Activated CD4-positive, alpha-beta T cell treated with anti-CD3 and anti-CD28 coated beads for 48 hours (primary cell): ENCODE measurements at places on chromosomes 4 and X.
A peak's percentile ranks its signal among the peaks of the same experiment; 100 is the strongest.

DNA sequence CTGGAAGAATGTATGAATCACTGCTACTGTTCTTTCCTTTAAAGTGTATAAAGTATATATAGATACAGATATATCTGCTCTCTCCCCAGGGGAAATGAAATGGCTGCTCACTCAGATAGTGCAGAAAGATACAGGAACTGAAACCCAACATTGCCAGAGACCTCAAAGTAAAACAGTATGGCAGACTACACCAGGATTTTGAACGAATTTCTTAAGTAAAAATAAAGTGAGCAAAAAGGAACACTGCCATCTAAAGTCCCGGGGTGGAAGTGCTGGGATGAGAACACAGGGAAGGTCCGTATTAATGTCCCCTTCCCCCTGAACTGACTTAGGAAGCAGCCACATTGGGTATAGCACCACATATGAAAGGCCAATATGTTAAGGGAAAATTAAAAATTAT is 93.4 kb downstream of the TMA16 start:
- DNase-seq: peak; percentile 24

DNA sequence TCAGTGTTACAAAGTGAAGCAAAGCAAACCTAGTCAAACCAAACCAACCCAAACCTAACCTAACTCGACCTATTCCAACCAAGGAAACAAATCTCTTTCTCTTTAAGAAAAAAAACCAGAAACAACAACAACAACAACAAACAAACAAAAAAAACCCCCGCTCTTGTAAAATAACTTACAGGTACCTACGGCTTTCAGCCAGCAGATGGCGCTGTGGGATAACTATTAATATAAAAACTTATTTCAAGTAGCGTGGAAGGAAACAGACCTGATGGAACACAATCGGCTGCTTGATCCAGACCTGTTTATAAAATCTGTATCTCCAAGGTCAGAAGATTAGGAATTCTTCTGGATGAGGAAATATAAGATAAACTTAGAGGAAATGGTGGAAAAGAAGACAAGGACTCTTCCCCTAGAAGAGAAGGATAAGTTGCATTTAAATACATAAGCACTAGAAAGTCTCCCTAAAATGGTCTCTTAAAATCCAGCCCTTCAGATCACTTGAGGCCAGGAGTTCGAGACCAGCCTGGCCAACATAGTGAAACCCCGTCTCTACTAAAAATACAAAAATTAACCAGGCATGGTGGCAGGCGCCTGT is 34.4 kb upstream of the CDKL5 start:
- peak; percentile 68 for DNase-seq

- DNase-seq: no peak
Measured at GRCh38 chrX:53357799-53358530, 64.5 kb downstream of the SMC1A start.

DNA sequence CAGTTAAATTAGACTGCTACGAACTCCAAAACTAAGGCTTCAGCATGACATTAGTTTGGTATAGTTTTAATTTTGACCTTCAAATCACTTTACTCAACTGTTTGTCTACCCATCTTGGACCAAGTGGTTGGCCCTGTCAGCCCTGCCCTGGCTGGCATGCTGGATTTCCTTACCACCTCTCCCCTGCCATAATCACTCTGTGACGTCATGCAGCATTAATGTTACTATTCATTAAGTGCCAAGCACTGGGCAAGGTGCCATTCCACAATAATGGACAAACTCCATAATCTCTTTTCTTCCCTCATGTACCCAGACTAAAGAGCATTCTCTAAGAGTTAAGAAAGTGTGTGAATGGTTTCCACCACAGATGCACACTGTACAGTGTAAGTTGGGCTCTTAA is 277.0 kb upstream of the INTU start:
- no peak for DNase-seq

DNA sequence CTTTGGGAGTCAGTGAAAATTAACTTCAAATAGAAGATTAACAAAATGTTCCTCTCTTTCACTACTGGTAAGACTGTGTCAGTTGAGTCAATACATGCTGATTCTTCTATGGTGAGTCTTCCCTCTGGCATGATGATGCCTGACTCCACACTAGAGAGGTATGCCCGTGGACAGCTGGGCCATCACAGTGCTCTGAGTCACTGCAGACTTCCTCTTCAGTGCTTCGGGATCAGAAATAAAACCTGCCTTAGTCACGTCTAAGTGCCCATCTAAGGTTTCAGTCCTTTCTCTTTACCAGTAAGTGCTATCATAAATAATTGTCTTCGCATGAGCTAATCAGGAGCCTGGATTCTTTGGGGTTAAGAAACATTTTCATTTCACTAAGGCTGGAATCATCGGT is 1.6 kb upstream of the ASB5 start:
- DNase-seq: peak; percentile 8

- DNase-seq: no peak
Measured at GRCh38 chrX:44954562-44954961, 81.6 kb downstream of the KDM6A start.

DNA sequence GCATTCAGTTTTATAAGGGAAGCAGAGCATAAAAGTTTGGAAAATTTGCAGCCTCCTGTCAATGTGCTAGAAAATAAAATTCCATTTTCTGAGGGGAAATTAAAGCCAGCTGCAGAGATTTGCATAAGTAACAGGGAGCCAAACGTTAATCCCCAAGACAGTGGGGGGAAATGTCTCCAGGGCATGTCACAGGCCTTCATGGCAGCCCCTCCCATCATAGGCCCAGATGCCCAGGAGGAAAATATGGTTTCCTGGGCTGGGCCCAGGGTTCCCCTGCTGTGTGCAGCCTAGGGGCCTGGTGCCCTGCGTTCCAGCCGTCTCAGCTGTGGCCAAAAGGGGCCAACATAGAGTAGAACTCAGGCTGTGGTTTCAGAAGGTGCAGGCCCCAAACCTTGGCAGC is 9.3 kb downstream of the RNF4 start:
- DNase-seq: no peak

DNA sequence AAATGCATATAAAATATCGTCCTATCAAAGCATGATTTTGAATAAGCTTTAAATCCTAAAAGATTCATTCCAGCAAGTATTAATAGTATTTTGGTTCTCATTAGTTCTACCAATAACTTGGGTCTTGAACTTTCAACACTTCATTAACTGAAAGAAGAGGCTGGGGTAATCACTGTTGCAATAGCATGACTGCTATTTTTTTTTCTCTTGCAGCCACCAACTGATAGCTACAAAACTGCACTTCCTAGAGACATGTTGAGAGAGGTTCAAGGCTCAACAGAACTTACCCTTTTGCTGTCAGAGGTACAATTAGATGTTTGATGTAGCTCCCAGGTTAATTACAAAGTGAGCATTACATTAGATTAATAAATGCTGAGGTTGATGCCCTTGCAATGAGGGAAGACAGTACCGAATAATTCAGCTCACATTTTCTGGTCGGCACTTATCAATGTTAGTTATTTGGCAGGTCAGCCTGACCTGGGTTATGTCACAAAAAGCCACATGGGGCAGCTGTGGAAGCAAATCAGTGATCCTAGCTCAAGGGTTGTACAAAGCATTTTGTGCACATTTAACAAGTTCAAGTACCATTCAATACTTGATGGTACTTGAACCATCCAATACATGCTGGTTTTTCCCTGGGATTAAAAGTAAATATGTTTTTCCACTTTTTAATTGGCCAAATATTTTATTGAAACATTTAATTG is 29.9 kb upstream of the TET2 start:
- DNase-seq: no peak

DNA sequence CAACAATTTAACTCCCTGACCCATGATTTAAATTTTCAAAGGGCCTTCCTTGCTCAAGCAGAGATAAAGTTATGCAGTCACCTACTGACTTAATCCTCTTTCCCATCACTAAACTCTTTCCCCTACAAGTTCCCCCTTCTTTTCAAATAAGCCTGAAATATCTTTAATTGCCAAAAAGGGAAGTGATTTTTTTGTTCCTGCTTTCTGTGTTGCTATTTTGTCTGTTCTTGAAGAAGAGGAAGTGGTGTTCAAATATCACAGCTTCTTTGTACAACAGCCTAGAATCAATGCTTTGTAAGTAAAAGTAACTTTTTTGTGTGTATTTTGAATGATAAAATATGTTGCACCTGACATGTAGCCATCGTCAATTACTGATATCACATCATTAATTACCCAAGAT is 595.9 kb downstream of the CENPC start:
- no peak for DNase-seq
